ENCODE measurements at places on chromosomes 7 and 10.

- no peak for DNase-seq
These were observed 247.4 kb downstream of the PTEN start for GRCh38 chr10:88110822-88111221.

DNA sequence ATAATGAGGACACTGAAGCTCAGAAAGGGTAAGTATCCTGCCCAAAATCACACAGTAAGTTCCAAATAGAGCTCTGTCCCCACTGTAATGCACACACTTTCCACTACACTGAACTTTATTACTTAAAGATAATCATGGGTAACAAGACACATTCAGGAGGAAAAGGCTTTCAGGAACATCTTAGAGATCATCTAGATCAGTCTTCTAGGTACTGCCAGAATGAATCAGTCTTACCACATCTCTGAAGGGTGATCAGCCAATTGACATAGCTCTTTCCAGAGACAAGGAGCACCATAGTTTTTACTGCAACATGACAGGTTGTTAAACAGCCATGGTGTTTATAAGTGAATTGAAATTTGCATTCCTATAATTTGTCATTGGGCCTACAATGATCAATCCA, 5.4 kb upstream of the HERPUD2 start:
- peak; percentile 57 for DNase-seq

DNA sequence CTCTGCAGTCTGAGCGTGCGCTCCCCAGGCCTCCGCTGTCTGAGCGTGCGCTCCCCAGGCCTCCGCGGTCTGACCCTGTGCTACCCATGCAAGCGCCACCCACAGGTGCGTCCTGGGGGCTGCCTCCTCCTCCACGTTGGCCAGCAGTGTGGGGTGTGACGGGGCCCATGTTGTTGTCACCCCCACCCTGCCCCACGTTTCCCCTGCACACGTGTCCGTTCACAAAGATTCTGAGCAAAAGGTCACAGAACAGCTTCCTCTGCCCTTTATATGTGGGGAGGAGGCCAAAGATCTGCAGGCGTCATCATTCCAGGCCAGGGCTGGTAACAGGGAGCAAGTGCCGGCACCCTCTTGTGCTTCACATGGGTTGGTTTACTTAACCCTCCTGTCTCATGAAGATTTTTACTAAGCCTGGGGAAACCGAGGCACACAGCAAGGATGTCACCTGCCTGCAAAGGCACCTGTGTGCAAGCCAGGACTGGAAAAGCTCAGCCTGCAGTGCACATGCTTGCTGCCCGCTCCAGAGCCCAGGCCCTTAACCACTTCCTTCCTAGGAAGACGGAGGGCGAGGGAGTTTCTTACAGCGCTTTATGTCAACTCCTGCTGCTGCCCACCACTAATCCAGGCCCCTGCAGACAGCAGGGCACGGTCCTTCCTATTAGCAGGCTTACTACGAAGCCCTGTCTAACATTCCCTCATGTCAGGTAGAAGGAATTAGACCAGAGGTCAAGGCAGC, 4.8 kb downstream of the GPR146 start:
- no peak for DNase-seq

GRCh38 chr7:134721171-134721570, 58.3 kb upstream of the CALD1 start:
- no peak for DNase-seq

- DNase-seq: no peak
These were observed 66.1 kb downstream of the GRM8 start for GRCh38 chr7:127186686-127187085.

DNA sequence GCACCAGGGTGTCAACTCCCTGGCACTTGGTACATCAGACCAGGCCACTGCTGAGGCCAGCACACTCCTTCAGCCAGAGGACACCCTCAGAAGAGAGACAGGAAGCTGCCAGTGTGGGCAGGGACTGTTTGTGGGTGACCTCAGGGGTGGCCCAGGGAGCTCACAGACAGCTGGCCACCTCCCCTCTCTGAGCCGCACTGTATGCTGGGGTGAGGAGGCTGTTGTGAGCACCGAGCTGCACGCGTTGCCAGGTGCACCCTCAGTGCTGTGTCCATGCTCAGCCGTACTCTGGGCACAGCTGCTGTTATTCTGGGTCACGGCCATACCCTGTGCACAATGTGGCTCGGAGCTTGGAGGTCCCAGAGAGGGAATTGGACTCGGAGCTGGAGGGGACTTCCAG, 61.5 kb upstream of the NANOS1 start:
- DNase-seq: no peak

- no peak for DNase-seq
These were observed 93.1 kb upstream of the IFRD1 start for GRCh38 chr7:112357136-112357535.

- no peak for DNase-seq
These were observed 16.2 kb downstream of the OLAH start for GRCh38 chr10:15059914-15060313.

GRCh38 chr10:113434315-113434714, 118.5 kb upstream of the HABP2 start:
- no peak for DNase-seq

DNA sequence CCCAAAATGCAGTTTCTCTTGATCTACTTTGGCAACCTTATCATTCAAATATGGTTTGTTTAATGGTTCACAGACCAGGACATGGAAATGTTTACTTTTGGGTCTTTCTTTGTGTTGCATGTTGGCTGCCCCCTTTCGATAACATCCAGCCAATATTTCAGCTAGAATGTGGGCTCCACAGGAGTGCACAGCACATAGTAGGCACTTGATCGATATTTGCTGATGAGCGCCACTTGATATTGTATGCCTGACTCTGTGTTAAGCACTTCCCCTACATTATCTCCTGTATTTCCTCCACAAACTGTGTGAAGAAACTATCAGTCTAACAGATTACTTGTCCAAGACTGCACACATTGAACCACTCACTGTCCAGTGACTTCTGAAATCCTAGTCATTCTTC, 60.2 kb downstream of the SMURF1 start:
- no peak for DNase-seq

GRCh38 chr10:17161775-17162174, 32.2 kb upstream of the CUBN start:
- DNase-seq: no peak

DNA sequence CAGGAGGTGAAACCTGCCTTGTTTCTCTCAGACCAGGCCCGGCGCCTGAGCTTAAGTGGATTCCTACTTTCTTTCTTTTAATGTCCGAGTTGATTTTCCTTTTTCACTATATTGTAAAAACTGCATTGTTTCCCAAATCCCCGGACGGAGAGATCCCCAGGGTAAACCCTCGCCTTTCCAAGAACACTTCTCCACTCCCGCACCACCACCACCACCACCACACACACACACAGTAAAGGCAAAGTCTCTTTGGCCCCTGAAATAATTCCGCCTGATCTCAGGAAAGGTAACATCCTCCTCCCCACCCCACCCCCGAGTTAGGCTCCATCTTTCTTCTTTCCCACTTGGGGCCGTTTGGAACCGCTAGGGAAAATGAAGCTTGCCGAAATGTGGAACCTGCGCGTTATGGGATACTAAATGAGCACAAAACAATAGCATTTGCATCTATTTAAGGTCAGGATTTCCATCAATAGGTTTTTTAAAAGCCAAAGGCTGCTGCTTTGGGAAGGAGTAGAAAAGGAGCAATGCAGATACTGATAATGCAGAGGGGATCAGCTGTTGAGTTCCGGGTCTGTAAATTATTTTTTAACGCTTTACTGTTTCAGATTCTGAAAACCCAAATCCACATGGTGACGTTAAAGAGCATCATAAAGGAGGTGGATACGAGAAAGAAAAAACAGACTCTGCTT, 2.5 kb downstream of the HPSE2 start:
- DNase-seq: no peak

GRCh38 chr10:89392974-89393373, 551 bp downstream of the IFIT1 start:
- DNase-seq: no peak

DNA sequence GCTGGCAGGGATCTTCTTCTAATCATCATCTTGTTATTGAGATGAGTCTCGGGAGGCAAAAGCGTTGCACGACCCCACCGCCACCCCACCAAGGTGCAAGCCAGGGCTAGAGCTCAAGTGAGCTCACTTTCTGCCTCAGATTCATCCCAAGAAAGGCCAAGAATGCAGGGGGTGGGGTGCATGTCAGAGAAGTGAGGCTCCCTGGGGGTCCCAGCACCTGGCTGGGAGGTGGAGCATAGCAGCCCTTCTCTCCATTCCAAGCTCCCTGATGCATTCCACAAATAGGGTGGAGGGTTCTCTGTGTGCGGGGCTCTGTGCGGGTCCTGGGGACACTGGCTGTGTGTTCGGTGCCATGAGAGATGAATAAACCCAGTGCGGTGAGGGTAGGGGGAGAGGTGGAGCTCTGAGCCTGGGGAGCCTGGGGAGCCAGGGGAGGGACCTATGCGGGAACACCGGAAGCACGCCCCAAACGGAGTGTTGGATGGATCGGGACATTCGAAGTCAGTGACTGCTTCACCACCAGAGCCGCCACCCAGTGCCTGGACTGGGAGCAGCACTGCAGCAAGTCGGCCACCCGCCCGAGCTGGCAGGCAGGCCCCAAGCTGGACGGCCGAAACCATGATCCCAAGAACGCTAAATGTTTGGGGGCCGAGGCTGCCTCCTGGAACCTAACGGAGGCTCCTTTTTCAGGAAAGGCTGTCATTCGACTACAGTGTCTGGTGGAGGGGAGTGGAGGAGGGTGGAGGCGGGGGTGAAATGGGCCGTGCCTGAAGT, 17.9 kb upstream of the HMX3 start:
- no peak for DNase-seq

DNA sequence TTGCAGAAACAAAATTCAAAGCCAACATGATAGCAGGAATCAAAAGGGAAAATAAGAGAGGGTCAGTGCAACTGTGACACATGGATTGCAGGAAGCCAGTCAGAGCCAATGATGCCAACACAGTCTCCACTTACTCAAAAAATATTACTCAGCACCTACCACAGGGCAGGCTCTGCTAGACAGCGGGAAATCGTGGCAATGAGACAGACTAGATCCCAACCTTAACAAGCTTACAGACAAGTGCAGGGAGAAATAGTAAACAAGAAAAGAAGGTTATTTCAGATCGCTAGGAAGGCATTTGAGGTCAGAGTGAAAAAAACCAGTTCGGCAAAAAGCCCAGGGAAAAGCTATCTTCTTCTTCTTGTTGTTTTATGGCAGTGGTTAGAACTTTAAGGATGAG, 45.2 kb upstream of the NPFFR1 start:
- no peak for DNase-seq

DNA sequence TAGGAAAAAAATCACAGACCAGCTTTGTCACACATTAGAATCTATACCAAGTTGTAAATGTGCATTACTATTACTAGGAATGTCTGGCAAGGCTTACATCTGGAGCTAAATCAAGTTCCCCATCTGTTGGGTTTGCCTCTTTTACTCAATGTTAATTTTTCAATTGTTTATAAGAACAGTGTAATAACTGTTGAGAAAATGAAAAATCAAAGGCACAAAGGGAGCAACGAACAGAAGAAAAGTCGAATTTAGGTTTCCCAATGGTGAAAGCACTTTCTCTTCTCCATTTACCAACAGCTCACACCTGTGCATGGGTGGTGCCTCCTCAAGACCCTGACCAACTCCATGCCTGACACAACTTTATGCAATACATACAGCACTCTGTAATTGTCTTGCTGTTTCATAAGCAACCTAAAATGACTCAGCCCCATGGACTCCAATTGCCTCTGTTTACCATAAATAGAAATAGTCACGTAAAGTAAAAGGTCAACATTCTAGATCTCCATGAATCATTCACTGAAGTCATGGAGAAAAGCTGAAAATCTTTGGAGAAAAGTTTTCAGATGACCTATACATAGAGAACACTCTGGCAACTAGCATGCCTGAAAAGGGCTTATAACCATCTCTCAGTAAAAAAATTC, 95.5 kb upstream of the KCNIP2 start:
- no peak for DNase-seq

DNA sequence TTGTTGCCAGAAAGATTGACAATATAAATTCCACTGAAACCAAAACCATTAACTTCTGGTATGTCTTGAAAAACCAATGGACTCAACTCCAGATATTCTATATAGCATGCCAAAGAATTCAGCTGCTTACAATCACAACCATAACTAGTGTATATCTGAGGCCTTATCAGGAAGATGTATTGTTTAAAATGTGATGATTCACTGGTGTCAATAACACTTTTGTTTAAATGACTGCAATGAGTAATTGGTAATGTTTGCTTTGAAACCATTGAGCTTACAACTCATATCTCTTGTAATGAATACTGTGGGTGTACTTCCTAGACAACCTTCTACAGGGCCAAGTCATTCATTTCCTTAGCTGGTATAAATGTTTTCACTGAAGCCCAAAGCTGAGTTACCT, 727.9 kb upstream of the KCND2 start:
- DNase-seq: peak; percentile 0

GRCh38 chr10:110225441-110225755, 18.0 kb downstream of the MXI1 start:
- DNase-seq: no peak

DNA sequence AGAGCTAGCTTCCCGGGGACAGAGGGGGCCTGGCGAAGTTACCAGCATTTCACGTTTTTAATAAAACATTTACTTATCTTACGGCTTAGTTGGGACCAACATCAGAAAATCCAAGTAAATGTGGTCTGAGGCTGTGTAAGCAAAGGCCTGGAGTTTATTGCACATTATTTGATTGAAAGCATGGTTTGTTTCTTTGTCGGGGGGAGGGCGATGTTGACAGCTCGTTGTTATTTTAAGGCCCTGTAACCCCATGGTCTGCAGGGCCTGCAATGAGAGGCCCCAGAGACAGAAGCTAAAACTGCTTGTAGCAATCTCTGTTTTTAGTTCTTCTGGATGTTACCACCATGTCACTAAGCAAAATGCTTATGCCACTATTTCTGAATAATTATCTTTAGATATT, 88.9 kb downstream of the MYOF start:
- no peak for DNase-seq

- DNase-seq: no peak
These were observed 31.5 kb downstream of the EGFR start for GRCh38 chr7:55050281-55050680.

- no peak for DNase-seq
These were observed 70.0 kb downstream of the ATRNL1 start for GRCh38 chr10:115163129-115163528.

DNA sequence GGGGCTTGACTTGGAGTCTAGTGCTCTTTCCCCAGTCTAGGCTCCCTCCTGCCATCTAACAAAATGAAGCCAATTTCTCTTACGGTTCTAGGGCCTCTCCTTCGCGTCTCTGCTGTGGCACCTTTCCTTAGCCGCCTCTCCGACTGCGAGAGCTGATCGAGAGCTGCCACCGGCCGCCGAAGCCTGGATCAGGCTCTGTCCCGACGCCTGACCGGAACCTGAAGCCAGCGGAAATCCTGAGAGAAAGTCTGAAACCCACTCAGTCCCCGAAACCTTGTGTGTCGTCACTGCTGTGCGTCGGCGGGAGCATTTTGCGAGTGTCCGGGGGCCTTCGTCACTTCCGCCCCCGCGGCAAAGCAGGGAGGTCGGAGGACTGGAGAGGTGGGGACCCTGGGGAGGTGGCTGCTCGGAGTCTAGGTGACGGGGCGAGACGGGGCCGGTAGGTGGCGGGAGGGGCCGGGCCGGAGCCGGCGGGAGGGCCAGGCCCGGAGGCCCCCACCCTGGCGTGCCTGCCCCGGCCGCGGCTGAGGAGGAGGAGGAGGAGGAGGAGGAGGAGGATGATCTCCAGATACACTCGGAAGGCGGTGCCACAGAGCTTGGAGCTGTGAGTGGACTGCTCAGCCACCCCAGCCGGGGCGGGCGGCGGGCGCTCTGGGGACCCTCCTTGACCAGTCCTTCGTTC, at the start of the genes ECD and FAM149B1:
Gene ECD (minus strand): TSS at position 226 of the 682 bp plus-strand sequence. CDS start 4,071 bp downstream, outside the sequence.
Gene FAM149B1 (plus strand): TSS at position 337 of the 682 bp plus-strand sequence. CDS start 221 bp downstream, at position 558.
- DNase-seq: peak; percentile 95

GRCh38 chr10:63057509-63057908, 75.6 kb upstream of the NRBF2 start:
- DNase-seq: no peak

Measured in activated CD4-positive, alpha-beta T cell treated with anti-CD3 and anti-CD28 coated beads, Interleukin-2, Interleukin-6, amounts not matched to agents 100 ng/mL and 50 ng/mL, durations not matched to agents 16 hours and 8 hours (primary cell).